ENCODE measurements at places on chromosomes 1 and 21.

DNA sequence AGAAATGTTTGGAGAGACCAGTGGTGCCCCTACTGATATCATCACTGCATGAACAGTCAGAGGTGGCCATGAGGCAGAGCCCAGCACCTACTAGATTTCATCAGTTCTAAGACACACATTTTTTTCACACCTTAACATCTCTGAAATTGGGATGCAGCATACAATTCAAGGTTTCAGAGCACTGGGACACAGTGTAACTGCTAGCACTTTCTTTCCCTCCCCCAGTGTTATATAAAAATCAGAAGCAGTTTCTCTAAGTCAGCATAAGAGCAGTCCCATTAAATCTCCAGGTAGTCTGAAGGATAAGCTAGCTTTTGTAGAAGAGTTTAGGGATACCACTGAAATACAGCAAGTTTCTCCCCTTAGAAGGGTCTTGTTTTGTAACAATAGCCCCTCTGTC is 10.0 kb upstream of the ANGPTL7 start:
- DNase-seq, result no peak

DNA sequence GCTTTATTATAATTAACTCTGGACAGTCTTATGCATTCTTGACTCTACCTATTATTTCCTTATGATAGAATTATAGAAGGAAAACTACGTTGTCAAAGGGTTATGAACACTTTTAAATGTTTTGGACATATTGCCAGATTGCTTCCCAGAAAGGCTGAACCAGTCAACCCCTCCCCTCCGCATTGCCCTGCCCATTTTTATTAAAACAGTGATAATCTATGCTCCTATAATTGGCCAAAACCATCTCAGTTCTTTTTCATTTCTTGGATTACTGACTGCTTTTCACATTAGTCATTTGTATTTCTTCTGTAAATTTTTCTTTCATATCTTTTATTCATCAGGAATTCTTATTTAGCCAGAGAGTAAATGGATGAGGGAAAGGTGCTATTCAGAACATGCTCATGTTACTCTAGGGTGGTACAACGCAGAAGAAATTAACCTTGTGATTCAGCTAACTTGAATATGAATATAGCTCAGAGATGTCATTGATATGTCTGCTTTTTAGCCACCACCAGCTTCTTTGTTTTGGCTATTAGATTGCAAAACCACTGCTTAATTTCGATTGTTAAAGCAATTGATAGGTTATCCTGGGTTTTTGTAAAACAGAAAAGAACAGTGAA is 32.1 kb downstream of the KDM1A start:
- no peak for DNase-seq

DNA sequence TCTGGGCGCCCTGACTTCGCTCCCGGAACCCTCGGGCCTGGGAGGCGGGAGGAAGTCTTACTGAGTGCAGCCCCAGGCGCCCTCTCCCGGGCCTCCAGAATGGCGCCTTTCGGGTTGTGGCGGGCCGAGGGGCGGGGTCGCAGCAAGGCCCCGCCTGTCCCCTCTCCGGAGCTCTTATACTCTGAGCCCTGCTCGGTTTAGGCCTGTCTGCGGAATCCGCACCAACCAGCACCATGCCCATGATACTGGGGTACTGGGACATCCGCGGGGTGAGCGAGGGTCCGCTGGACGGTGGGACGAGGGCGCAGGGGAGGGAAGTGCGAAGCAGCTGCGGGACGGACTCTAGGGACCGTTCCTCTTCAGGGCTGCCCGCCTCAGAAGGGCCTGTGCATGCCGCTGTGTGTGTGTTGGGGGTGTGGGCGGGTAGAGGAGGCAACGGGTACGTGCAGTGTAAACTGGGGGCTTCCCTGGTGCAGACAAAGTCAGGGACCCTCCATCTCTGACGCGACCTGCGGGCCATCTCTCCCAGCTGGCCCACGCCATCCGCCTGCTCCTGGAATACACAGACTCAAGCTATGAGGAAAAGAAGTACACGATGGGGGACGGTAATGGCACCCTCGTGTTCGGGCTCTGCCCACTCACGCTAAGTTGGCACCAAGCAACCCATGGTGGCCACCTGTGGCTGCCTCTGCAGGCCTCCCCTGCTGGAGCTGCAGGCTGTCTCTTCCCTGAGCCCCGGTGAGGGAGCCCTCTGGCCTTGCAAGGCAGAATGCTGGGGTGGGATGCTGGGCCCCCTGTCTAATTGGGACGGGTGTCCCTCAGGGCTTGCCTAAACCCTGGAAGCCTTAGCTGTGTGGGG is at the start of gene GSTM1:
GSTM1 (plus strand) TSS at position 177 of the 859 bp plus-strand sequence; CDS start at position 234, 57 bp downstream.
- DNase-seq, result peak; percentile 83

DNA sequence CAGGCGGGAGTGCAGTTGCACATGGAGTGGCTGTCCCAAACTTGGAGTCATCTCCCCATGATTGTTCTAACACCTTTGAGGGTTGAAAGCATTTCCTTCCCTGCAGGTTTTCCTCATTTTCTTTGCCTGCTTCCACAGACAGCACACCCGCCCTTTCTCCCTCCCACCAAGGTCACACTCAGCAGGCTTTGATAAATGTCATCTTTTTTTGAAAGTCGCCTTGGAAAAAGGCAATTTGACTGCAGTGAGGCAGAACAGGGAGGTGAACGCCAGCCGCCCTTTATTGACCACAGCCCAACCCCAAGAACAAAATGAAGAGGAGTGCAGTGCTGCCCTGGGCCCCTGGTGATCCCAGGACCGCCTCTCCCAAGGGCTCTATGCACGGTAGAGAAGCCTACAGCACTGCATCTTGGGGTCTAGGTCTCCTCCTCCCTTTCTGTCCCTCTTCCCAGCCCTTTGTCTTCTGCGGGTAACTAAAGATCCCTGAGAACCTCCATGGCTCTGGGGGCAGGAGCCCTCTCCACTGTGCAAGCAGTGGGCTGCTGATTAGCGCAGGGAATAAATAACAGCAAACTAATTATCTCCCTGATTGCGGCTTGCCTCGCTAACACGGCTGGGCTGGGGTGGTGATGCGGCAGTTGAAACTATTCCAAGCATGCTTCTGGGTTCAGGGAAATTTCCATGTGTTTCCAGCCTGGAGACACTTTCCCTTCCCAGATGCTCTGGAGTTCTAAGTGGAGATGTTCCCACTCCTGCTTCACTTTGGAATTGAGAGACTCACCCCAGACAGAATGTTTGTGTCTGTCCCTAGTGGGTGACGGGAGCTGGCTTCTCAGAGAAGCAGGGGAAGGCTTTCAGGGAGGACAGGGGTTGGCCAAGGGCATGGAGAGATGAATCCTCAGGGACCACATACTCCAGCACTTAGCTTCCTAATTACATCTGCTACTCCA is 11.8 kb upstream of the AMIGO1 start:
- DNase-seq, result no peak

DNA sequence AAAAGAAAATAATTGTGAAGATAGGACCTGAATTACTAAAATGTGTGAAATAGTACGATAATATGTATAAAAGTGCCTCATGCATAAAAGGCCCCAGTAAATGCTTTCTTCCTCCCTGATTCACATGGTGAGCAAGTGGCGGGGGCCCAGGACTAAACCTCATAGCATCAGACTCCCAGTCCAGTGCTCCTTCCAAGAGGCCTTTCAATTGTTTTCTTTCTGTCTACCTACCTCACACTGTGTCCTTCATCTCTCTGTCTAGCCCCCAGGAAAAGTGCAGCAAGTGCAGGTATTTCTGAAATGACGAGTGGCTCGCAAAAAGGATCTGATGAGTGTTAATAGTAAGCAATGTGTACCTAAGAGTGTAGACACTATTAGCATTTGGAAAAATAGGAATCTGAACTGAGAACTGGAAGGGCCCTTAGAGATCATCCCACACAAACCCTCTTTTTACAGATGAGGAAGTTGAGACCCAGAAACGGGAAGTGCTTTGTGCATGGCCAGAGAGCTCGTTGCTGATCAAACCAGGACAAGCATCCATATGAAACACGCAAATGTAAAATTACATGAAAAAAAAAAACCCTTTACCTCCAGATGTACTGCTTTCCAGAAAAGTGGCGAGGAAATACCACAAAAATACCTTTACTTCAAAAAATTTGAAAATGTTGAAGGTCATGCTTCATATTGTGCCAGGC is 118.2 kb upstream of the HOOK1 start:
- no peak for DNase-seq

- DNase-seq, result no peak
Measured at GRCh38 chr1:195903203-195903602, 705.0 kb downstream of the KCNT2 start.

DNA sequence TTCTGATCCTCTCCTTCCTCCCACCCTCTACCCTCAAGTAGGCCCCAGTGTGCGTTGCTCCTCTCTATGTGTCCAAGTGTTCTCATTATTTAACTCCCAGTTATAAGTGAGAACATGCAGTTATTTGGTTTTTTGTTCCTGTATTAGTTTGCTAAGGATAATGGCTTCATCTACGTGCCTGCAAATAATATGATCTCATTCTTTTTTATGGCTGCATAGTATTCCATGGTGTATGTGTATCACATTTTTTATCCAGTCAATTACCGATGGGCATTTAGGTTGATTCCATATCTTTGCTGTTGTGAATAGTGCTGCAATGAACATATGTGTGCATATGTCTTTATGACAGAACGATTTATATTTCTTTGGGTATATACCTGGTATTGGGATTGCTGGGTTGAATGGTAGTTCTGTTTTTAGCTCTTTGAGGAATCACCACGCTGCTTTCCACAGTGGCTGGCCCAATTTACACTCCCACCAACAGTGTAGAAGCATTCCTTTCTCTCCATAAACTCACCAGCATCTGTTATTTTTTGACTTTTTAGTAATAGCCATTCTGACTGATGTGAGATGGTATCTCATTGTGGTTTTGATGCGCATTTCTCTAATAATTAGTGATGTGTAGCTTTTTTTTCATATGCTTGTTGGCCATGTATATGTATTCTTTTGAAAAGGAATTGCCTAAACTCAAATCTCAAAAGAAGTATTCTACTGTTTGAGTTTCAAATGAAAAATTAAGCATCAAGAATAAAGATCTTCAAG is 116.9 kb downstream of the ETS2 start:
- DNase-seq, result no peak

DNA sequence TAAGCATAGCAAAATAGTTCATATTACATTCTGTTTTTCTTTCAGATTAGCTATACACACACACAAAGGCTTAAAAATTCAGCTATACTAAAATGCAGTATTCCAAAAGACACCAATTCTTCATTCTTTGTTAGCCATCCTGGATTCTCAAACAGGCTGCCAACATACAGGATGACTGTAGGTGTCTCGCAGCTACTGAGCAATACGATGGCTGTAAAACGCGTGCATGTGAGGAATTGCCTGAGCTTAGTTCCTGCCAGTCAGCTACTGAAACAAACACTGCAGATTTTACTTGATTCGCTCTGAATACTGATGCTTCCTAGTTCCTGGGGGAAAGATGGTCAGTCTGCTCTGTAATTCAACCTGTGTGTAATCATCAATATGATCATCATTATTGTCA is 24.7 kb upstream of the HMGN1 start:
- DNase-seq, result no peak

GRCh38 chr1:55289614-55290013 is 74.5 kb upstream of the USP24 start:
- DNase-seq, result no peak

GRCh38 chr1:230979952-230980351 is 1.1 kb downstream of the ARV1 start:
- DNase-seq, result no peak

GRCh38 chr1:9909234-9910046 is 629 bp downstream of the CTNNBIP1 start:
- DNase-seq, result no peak

DNA sequence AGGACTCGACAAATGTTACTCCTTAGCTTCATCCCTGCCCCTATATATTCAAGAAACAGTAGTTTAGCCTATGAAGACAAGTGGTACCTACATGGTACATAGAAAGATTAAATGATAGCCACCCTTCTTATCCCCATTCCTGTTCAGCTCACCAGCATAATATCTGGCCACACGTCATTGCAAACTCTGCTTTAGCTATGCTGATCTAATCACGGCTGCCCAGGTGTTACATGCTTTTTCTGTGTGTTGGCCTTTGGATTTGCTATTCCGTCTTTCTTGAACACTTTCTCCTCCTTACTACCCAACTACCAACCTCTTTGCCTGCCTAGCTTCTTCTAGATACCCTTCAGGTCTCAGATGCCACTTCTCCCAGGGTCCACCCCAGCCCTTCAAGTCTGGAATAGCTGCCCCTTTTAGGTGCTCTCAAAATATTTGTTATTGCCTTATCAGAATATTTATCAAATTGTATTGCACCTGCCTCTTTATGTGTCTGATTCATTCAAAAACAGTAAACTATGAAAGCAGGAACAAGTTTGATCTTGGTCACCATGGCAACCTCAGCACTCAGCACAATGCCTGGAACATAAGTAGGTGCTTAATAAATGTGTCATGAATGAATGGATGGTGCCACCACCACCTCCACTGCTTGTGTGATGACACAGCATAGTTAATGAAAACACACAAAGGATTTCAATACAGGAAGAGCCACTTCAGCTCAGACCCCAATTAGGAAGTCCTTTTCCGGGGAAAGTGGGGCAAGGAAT is 11.4 kb upstream of the DNASE2B start:
- no peak for DNase-seq

DNA sequence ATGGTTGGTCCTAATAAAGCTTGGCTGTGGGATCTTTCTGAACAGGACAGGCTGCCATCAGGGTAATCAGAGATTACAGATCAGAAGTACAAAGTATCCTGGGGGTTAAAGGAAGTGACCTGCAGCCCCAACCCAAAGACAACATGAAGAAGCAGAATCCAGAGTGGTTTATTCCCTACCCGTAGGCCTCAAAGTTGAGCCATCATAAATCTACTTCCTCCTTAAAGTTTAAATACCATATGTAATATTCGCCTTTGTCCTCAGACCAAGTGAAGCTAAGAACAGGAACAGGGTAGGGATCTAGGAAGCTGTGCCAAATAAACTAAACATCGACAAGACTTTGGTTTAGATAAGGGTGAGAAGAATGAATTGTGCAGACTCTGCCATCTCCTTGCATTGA is 15.9 kb upstream of the DHX9 start:
- DNase-seq, result no peak

DNA sequence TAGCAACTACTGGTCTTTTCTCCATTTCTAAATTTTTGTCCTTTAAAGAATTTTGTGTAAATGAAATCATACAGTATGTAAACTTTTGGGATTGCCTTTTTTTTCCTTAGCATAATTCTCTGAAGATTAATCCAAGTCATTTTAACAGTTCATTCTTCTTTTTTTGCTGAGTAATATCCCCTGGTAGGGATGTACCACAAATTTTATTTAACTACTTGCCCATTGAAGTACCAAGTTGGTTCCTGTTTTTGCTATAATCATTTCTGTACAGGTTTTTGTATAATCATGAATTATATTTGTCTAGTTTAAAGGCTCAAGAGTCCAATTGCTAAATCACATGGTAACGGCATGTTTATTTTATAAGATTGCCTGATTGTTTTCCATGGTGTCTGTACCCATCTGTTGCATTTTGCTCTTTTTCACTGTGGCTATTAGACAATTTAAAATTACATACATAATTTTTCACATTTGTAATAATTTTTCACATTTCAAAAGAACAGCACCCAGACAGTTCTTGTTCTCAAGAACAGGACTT is 891.1 kb downstream of the USP25 start:
- no peak for DNase-seq

DNA sequence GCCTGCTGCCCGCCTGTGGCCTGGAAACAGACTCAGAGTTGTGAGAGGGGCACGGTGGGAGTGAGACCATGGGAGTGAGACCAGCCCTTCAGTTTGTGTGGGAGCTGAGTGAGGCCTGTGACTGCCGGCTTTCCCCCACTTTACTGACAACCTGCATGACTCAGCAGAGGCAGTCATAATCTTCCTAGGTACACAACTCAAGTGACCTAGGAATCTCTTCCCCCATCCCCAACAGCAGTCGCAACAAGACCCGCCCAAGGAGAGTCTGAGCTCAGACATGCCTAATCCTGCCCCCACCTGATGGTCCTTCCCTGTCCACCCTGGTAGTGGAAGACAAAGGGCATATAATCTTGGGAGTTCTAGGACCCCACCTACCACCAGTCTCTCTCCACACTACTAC is 44.2 kb downstream of the KLHL20 start:
- no peak for DNase-seq

All from hindlimb muscle (tissue), 1 donor.